ENCODE measurements at places on chromosomes 3 and 15. TPM values are rescaled to one million over a fixed set of nuclear protein-coding genes. Genes with fewer than 3 reads are reported as not detected.

DNA sequence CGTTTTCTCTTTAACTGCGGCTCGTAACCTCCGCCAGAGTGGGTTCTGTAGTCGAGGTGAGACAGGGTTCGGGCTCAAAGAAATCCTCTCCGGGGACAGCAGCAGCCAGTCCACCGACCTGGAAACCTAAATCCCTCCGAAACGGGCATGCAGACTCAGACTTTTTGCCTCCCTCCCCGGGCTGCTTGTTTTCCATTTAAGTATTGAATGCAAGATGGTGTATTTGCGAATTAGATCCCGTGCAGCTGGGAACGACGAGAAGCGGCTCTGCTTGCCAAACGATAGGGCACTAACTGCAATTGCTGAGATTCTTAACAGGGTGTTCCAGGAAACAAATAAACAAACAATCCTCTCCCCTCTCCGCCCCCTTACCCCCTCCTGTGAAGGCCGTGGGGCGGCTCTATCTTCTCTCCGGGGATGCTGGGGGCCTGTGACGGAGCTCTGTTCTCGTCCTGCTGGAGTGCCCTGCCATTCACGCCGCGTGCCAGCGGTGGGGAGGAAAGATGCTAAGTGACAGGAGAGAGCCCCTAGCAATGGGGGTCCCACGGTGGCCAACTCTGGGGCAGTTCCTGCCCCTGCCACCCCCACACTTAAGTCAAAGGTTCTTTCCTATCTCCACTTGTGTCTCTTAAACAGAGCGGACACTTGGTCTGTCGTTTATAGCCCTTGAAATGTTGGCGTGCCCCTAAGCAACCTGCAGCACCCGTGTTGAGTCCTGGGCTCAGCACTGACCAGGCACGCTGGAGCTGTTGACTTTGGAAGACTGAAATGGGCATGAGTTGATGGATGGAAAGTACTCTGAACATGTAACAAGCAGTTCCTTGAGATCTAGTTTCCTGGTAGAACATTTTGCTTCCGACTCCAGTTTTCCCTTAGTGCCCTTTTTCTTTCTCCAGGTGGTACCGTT is 1.3 kb upstream of the ETV5 start:
- DNase-seq: no peak

DNA sequence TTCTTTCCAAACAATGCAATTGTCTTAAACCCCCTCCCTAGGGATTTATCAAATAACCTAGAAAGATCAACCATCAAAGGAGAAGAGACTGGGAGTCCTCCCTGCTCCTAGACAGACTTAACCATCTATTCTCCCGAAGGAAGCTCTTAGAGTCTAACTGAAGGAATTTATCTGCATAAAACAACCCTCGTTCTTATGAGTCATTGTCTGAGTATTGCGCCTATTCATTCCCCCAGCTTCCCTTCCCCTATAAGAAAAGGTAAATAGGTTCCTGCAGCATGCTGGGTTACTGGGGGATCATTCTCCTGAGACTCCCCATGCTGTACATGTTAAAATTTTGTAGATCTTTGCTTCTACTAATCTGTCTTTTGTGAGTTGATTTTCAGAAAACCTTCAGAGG is 412.7 kb downstream of the OCA2 start:
- no peak for DNase-seq

DNA sequence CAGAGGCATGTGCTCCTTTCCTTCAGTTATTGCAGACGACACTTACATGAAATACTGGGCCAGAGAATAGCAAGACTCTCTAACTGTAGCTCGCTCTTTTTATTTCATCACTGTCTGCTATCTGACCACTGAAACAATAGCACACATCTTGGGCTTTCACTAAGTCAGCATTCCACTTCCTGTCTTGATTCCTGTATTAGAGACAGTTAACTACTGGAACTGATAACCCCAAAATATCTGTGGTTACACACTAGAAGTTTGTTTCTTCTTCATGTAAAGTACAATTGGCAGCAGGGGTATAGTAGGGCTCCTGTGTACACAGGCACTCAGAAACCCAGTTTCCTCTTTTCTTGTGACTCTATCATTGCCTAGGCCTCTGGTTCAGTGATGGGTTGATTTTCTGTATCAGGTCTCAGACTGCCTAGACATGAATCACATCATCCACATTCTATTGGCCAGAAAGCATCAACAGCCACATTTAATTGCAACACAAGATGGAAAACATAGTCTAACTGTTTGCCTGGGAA is 230.2 kb upstream of the CD96 start:
- no peak for DNase-seq

DNA sequence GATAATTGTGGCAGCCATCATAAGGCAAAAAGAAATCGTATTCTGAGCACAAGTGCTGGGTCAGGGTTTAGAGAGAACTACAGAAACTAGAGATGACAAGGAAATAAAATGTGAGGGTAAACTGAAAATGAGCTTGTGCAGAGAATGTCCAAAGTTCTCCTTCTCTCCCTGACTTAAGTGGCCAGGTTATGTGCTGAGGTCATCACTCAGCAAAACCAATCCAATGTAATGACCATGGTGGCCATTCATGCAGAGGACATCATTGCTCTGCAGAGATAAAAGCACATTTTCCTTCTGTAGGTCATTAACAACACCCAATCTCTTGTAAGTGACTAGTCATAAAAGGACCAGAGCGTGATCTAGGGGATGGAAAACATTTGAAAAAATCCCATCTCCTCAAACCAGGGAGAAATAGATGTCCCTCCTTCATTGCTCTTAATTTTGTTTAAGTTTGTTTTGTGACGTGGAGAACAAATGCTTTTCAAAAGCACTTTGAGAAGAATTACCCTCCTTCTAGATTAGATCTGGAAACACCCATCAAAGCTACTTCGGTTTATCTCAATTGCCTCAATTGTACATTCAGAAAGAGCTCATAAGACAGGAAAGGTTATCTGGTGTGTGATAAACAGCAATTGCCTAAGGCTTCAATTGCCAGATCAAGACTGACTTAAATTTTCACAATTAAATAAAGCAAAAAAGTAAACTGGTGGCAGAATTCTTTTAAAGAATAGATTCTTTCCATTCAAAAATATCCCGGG is 173.4 kb downstream of the SERPINI1 start:
- DNase-seq: no peak

DNA sequence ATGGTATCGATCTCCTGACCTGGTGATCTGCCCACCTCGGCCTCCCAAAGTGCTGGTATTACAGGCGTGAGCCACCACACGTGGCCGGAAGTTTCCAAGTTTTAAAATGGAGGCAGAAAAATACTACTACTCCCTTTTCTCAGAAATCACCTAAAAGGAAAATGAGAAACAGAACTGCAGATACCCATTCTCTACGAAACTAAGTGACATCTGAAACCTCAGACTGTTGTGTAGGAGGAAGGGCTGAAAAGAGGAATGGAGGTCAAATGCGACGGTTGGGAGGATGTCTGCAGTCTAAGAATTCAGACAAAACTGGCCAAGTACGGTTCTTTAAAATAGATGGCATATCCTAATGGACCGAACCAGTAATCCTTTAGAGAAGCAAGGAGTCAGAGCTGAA is 24.1 kb downstream of the WDR48 start:
- no peak for DNase-seq

DNA sequence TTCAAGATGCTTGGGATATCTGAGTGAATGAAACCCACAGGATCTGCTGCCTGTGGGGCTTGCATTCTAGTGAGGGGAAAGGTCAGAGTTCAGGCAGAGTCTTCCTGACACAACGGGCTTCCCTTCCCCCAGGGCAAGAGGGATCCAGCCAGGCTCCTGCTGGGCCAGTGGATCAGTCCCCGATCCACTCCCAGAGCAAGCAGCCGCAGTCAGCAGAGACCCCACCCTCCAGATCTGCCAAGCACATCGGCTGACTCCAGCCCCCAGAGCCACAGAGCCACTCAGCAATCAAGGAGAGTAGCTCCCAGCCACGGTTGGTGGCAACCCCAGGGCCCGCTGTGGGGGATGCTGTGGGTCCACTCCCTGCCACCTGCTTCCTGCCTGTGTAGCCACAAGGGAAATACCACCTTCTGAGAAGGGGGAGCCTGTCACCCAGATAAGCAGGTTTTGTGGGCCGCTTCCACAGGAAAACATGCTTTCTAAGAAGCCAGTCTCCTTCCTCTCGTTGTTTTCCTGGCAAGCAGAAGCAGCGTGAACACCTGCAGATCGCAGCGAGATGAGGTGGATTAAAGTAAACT is 44.9 kb downstream of the CPN2 start:
- DNase-seq: no peak

- DNase-seq: peak; percentile 3
Measured at GRCh38 chr15:75397494-75397893, 29.1 kb upstream of the MAN2C1 start.

Gene SPSB4
- total RNA-seq: not detected

Gene GOLGA6L24
- total RNA-seq: not detected

Gene VGLL3
- total RNA-seq: 26.5 TPM

Gene SPATA12
- not detected for total RNA-seq

Gene RBPMS2
- not detected for total RNA-seq

Data from mammary epithelial cell (primary cell).